ENCODE measurements at places on chromosomes 3 and 15. TPM values are rescaled to one million over a fixed set of nuclear protein-coding genes. Genes with fewer than 3 reads are reported as not detected.

DNA sequence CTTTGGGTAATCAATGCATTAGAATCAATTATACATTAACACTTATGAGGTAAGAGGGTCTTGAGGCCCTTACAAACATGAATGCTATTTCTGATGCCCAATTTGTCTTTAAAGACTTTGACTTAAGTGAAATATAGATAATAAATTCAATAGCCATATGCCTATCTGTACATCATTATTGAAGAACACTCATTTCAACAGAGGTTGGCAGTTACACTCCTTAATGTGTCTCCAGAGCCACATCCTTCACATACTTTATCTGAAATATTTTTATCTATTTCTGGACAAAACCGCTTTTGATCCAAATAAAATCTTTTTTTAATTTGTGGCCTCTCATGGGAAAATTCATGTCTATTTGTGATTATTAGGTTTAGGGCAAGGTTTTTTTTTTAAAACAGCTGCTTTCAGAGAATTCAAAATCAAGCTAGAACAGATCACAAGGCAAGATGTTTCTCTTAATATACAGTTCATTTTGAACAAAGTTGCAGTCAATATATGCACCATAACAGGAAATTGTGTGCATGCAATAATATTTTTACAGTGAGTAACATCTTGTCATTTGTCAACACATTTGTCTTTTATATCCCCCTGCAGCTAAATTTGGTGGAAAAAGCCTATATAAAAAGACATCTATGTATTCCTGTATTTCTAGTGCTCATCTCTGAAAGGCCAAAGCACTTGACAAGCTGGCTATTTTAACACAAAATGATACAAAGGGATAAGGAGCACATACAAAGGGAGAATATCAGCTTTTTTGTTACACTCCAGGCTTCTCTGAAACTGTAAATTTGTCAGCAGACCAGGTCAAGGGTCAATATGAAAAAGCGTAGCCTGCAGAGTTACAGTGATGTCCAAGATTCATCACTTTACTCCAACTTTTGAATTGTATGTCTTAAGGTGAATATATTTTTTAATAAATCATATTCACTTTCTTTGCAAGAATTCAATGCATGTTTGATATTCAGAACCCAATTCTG lies 146.2 kb upstream of the DPH6 start:
- peaks cover 12% of the 10 kb centered on the region for H3K27me3 ChIP-seq
- DNase-seq, result no peak
- H3K36me3 ChIP-seq, result no peaks in the 10 kb centered on the region
- H3K4me1 ChIP-seq, result no peaks in the 10 kb centered on the region
- H3K27ac ChIP-seq, result no peak overlapping the region

DNA sequence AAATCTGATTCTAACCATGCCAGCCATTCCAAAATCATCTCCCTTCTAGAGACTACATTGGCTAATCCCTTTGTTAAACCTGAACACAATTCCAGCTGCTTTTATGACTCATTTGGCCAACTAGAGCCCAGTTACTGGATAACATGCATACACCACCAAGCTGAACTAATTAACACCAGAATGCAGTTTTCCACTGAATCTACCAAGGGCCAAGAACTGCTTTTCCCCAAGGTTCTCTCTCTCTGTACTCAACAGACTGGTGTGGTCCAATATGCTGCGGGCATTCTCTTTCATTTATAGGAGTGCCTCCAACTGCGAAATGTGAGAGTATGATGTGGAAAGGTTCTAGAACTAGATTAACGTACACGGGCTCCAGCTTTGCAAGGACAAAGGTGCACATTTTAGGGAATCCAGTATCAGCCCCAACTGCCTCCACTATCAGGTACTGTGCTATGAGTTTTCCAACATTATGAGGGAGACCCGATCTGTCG lies 1.5 kb downstream of the CHSY1 start:
- peak overlapping the region; percentile 91 for H3K4me3 ChIP-seq
- H3K27me3 ChIP-seq, result no peaks in the 10 kb centered on the region
- H3K4me1 ChIP-seq, result peaks cover 67% of the 10 kb centered on the region
- H3K27ac ChIP-seq, result peak overlapping the region; percentile 86
- DNase-seq, result no peak
- H3K36me3 ChIP-seq, result peaks cover 11% of the 10 kb centered on the region

GRCh38 chr3:37240170-37240945 lies 66.0 kb upstream of the LRRFIP2 start:
- no peak overlapping the region for H3K27ac ChIP-seq
- no peak overlapping the region for H3K4me3 ChIP-seq
- H3K4me1 ChIP-seq, result peaks cover 20% of the 10 kb centered on the region
- DNase-seq, result no peak
- H3K27me3 ChIP-seq, result no peaks in the 10 kb centered on the region

DNA sequence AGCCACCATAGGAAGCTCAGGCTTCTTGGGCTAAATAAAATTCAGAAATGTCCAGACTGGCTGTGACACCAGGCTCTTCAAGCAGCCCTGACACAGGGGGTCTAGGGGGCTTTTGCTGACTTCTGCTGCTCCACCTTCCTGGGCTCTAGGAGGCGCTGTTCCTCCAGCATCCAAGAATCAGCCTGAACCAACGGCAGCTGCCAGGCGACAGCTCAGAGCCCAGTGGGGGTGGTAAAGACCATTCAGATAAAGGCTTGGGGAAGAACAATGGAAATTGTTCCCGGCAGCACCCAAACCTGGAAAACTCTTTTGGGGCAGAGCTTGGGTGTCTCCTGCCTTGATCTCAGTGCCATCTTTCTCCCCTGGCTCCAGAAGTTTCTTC lies 21.6 kb upstream of the PSTPIP1 start:
- DNase-seq, result peak; percentile 82
- no peaks in the 10 kb centered on the region for H3K36me3 ChIP-seq
- no peak overlapping the region for H3K4me3 ChIP-seq
- H3K4me1 ChIP-seq, result peaks cover 18% of the 10 kb centered on the region
- H3K27me3 ChIP-seq, result no peaks in the 10 kb centered on the region

INSYN1 gene
- not detected for total RNA-seq

GOLGA6L10 gene
- 1.7 TPM for total RNA-seq

DNA sequence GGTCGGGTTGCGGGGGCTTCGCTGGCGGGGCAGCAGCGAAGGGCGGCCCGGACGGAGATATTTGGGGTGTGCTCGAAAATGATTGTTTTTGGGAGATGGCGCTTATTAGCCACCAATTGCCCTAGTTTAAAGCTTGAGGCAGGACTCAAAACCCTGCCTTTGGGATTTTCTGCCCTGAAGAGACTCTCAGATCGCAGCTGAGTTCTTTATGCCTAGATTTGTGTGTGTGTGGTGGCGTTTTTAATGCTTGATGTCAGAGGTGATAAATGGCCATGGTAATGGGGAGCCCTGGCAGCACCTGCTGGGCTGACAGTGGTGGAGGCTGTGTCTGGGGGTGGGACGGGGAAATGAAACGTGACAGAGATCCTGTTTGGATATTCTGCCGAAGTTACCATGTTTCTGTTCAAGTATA lies 604 bp downstream of the KCTD6 start:
- H3K36me3 ChIP-seq, result no peaks in the 10 kb centered on the region
- peaks cover 3% of the 10 kb centered on the region for H3K27me3 ChIP-seq
- peak; percentile 57 for DNase-seq
- peaks cover 55% of the 10 kb centered on the region for H3K4me1 ChIP-seq
- H3K4me3 ChIP-seq, result peak overlapping the region; percentile 90

GRCh38 chr3:51619983-51620382 lies 51.1 kb upstream of the TEX264 start:
- no peak overlapping the region for H3K27ac ChIP-seq
- H3K4me1 ChIP-seq, result peaks cover 9% of the 10 kb centered on the region
- no peaks in the 10 kb centered on the region for H3K27me3 ChIP-seq
- H3K4me3 ChIP-seq, result no peak overlapping the region

GRCh38 chr3:23501201-23501802 lies 298.2 kb downstream of the UBE2E2 start:
- H3K4me3 ChIP-seq, result no peak overlapping the region
- no peaks in the 10 kb centered on the region for H3K4me1 ChIP-seq
- H3K36me3 ChIP-seq, result no peaks in the 10 kb centered on the region
- no peak for DNase-seq

GRCh38 chr3:151439652-151440125 lies 21.2 kb downstream of the IGSF10 start:
- DNase-seq, result no peak
- H3K27ac ChIP-seq, result no peak overlapping the region
- no peak overlapping the region for H3K4me3 ChIP-seq
- H3K27me3 ChIP-seq, result no peaks in the 10 kb centered on the region

- no peaks in the 10 kb centered on the region for H3K36me3 ChIP-seq
- no peak overlapping the region for H3K4me3 ChIP-seq
- DNase-seq, result no peak
- no peaks in the 10 kb centered on the region for H3K4me1 ChIP-seq
Observed at GRCh38 chr15:27172821-27173220, 201.8 kb downstream of the GABRG3 start.

GRCh38 chr15:98789020-98789419 lies 140.7 kb downstream of the IGF1R start:
- H3K36me3 ChIP-seq, result no peaks in the 10 kb centered on the region
- H3K4me1 ChIP-seq, result peaks cover 49% of the 10 kb centered on the region
- DNase-seq, result no peak
- H3K4me3 ChIP-seq, result no peak overlapping the region
- H3K27ac ChIP-seq, result no peak overlapping the region

DNA sequence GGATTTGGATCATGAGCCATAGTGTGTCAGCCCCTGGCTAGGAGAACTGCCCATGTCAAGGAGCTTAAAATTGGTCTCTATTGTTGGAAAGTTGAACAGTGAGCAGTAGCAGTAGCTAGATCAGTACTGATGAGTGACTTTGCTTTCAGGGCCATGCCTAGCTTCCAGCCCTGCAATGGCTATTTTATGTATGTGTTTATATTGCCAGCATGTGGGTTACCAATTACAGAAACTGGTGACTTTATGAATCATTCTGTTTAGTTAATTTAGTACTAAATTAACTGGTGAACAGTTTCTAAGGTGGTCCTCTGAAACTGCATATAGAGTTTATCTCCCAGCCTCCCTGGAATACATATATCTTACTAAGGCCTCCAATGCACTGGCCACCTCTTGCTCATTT lies 908.1 kb upstream of the ALCAM start:
- H3K4me1 ChIP-seq, result no peaks in the 10 kb centered on the region
- no peak overlapping the region for H3K4me3 ChIP-seq
- H3K27ac ChIP-seq, result no peak overlapping the region
- H3K27me3 ChIP-seq, result no peaks in the 10 kb centered on the region

DNA sequence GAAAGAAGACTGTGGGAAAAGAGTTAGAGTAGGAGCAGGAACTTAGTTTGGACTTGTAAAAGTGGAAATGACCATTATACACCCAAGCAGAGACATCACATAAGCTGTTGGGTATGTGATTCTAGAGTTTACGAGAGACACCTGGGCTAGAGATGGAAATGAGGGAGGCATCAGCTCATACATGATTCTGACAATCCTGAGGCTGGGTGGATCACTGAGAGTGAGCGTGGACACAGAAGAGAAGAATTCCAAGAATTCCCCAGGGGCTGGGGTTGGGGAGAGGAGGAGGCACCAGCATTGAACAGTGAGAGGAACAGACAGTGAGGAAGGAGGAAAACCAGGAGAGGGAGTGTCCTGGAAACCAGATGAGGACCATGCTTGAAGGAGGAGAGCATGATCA lies 113.5 kb downstream of the KCNAB1 start:
- DNase-seq, result no peak
- H3K27me3 ChIP-seq, result peaks cover 11% of the 10 kb centered on the region
- H3K27ac ChIP-seq, result no peak overlapping the region
- no peak overlapping the region for H3K4me3 ChIP-seq
- no peaks in the 10 kb centered on the region for H3K36me3 ChIP-seq

DNA sequence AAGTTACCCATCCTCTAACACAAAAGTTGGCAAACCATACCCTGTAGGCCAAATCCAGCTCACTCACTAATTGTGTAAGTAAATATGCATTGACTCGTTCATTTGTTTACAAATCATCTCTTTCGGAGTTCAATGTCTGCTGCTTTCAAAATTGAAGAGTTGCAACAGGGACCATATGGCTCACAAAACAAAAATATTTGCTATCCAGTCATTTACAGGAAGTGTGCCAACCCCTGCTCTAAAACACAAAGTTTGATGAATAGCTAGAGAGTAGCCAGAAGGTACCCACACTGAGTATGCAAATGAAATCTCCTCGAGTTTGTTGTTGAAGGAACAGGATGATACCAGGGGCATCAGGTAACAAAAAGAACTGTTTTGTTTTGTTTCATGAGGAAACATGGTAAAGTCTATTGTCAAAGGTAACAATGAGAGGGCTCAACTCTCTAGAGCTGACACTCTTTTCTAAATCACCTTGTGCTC lies 236.2 kb upstream of the THBS1 start:
- no peak for DNase-seq
- H3K27ac ChIP-seq, result no peak overlapping the region
- H3K4me3 ChIP-seq, result no peak overlapping the region
- H3K36me3 ChIP-seq, result no peaks in the 10 kb centered on the region
- no peaks in the 10 kb centered on the region for H3K4me1 ChIP-seq

DNA sequence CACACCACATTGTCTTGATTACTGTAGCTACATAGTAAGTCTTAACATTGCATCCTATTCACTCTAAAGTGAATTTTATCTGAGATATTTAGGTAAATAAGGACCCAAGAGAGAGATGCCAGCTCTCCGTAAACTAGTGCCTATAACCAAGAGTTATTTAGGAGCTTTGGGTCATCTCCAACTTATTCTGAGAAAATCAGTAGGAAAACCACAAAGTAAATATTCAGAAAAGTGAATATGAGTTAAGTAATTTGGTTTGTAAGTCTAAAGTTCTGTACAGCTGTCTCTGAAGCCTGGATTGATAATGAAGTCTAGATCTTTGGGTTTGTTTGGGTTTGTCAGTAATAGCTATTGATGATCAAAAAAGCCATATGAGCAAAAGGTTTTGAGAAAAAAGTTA lies 120.0 kb downstream of the FNDC3B start:
- no peak overlapping the region for H3K4me3 ChIP-seq
- H3K4me1 ChIP-seq, result peaks cover 13% of the 10 kb centered on the region
- no peaks in the 10 kb centered on the region for H3K27me3 ChIP-seq
- H3K27ac ChIP-seq, result no peak overlapping the region
- peaks cover 6% of the 10 kb centered on the region for H3K36me3 ChIP-seq

- no peak for DNase-seq
- peaks cover 26% of the 10 kb centered on the region for H3K27me3 ChIP-seq
- no peaks in the 10 kb centered on the region for H3K4me1 ChIP-seq
- H3K27ac ChIP-seq, result no peak overlapping the region
- peaks cover 4% of the 10 kb centered on the region for H3K36me3 ChIP-seq
Observed at GRCh38 chr3:134291319-134292254, 40.9 kb upstream of the RYK start.

DNA sequence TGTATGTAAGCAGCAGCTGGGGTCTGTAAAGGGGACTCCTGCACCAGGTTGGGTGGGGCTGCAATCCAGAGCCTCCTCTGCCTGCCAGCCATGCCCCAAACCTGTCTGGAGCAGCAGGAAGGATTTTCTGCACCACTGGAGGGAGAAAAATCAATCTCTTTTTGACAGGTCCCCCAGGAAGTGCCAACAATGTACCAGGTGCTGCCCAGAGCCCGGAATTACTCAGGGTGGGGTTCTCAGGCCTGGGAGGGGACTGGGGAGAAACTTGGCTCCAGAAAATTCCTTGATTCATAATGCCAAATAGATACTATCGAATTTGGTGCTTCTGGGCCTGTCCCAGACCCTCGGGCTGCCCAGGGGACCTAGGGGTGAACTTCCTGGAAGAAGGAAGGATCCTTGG lies 52.6 kb downstream of the WNT7A start:
- H3K36me3 ChIP-seq, result no peaks in the 10 kb centered on the region
- DNase-seq, result no peak
- no peaks in the 10 kb centered on the region for H3K27me3 ChIP-seq
- no peak overlapping the region for H3K27ac ChIP-seq
- H3K4me1 ChIP-seq, result peaks cover under 1% of the 10 kb centered on the region
- H3K4me3 ChIP-seq, result no peak overlapping the region

CTDSPL gene
- total RNA-seq, result 3.7 TPM

Data from activated CD4-positive, alpha-beta memory T cell treated with anti-CD3 and anti-CD28 coated beads for 36 hours (primary cell).